ENCODE measurements at places on chromosomes 16 and 17. TPM values are rescaled to one million over a fixed set of nuclear protein-coding genes. Genes with fewer than 3 reads are reported as not detected.

DNA sequence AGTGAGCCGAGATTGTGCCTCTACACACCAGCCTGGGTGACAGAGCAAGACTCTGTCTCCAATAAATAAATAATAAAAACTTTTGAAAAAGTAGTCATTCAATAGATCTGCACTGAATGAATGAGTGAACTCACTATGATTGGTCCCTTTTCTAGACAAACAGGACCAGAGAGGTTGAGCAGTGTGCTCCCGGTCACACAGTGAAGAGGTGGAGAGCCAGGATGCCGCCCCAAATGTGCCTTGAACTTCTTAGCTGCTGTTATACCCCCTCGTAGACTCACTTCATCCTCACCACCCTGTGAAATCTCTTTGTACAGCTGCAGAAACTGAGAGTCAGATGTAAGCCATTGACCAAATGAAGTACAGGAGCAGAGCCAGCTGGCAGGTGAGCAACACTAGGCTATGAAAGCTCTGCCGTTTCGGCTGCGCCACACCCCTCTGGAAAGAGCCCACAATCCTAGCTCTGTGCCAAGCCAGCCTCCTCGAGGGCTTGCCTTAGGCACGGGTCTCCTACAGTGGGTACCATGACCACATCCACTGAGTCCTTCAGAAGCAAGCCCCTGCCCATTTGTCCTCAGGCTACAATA lies 7.8 kb upstream of the KIAA0513 start:
- no peak for DNase-seq

- no peak for DNase-seq
These were observed 193.2 kb upstream of the TNRC6C start for GRCh38 chr17:77765292-77765691.

GRCh38 chr17:48045316-48046001 lies 2.7 kb upstream of the NFE2L1 start:
- no peak for DNase-seq

DNA sequence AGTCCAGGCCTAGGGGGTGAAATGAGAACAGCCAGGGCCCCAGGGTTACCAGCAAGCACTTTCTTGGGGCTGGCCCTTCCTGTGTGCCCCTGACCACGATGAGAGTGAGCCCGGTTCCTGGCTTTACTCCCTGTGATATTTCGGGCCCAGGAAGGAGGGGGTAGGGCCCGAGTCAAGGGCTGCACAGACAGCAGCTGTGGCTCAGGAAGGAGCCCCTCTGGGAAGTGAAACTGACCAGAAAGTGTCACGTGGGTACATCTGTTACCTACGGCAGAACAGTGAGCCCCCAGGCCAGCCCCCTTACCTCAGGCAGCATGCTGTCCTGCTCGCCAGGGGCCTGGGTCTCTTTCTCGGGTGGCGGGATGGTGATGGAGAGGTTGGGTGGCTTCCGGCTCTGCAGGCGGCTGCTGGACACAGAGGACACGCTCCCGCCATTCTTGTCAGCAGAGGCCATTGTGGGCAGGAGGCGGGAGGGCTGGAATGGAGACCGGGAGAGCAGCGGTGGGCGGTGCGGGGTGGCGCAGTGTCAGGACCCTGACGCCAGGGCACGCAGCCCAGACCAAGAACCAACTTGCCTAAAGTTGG lies 13.8 kb downstream of the AANAT start:
- DNase-seq: no peak

- no peak for DNase-seq
These were observed 12.1 kb upstream of the RCVRN start for GRCh38 chr17:9917131-9917530.

- no peak for DNase-seq
These were observed 35.1 kb downstream of the SLC6A2 start for GRCh38 chr16:55690841-55691240.

GRCh38 chr17:44598932-44599297 lies 41.6 kb downstream of the FZD2 start:
- DNase-seq: no peak

- no peak for DNase-seq
These were observed 23.4 kb downstream of the LPCAT2 start for GRCh38 chr16:55532227-55532626.

DNA sequence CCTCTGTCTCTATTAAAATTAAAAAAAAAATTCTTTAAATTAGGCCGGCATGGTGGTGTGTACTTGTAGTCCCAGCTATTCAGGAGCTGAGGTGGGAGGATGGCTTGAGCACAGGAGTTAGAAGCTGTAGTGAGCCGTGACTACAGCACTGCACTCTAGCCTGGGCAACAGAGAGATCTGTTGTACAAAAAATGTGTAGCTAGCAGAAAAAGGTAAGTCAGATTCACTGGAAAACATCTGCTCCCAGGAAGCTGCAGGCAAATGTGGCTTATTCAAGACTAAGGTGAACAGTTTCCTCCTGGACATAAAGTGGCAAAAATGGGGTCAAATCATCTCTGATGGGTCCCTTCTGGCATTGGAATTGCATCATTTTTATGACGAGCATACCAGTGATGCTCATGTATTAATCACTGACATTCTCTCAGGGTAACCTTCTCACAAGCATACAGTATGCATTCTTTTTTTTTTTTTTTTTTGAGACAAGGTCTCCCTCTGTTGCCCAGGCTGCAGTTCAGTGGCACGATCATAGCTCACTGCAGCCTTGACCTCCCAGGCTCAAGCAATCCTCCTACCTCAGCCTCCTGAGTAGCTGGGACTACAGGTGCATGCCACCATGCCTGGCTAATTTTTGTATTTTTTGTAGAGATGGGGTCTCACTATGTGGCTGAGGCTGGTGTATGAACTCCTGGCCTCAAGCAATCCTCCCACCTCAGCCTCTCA lies 48.7 kb downstream of the CPPED1 start:
- no peak for DNase-seq

GRCh38 chr16:47129755-47130435 lies 13.8 kb downstream of the NETO2 start:
- no peak for DNase-seq

- no peak for DNase-seq
These were observed 19.9 kb downstream of the COTL1 start for GRCh38 chr16:84597931-84598351.

DNA sequence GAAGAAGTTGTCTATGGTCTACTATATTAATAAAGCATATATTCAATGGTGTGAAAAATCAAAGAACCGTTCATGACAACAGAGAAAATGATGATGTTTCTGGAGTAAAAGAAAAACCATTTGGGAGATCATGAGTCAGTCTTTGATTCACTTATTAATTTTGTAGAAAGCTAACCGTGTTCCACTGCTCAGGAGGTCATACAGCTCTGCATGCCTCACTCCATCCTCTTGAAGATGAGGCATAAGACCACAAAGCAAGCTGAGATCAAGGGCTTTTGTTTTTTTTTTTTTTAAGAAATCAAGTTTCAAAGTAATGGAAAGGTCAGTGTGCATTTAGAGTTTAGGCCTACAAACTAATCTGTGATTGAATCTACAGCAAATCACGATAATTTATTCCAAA lies 206.4 kb downstream of the CEP112 start:
- DNase-seq: no peak

DNA sequence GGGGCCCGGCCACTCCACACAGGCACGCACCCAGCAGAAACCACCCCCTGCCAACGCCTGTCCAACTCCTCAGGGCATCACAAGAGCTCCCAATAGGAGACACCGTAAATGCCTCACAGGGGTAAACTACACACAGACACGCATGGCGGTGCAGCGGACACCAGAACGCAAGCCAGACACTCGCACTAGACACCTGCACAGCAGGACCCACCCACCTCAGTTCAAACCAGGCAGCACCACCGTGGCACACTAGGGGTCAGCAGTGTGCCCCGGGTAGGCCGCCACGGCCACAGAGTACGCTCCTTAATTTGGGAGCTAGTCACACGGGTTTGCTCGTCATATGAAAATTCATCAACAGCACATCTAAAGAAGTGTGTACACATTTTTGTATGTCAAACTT lies 3.4 kb downstream of the SLC38A10 start:
- no peak for DNase-seq

- no peak for DNase-seq
These were observed 13.0 kb downstream of the CDH13 start for GRCh38 chr16:82639666-82640336.

DNA sequence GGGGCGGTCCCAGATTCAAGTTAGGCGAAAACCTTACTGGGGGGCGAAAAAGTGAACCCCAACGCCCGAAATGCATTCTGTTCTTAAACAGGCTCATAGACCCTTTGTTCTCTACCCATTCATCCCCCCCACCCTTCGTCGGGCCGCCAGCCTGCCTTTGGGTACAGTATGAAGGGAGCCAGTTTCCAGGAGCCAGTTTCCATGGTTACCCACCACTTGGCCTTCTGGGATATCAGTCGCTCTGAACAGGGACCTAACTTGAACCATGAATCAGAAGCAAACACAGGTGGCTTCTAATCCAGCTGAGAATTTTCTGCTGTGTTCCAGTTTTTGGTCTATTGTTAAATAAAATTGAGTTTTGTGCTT lies 532 bp downstream of the DHX40 start:
- no peak for DNase-seq

DNA sequence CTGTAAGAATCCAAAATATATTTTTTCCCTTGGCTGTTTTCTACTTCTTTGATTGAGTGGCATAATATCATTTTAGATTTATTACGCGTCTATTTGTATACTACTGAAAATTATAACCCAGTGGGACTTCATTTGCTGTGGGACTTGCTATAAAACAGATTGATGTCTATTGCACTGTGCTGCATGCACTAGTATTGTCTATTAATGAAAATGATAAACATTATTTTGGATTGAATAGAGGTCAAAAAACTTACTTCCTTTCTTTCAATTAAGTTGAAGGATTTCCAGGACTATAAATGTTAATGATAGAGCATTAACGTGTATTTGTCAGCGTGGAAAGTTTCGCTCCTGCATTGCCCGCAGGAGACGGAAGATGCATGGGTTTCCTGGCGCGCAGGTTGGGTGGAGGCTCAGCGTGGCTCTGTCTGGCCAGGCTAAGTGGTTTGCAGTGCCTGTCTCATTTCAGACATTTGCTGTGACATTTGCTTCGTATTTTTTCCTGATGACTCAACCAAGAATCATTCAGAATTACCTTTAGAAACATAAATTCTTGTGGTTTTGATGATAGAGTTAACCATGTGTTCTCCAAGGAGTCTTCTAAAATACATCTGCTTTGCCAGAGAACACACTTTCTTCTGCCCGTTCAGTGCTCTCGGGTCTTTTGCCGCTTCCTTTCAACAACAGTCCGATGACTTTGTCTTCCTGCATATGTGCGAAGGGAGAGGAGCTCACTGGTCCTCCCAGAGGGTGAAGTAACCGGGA lies 216.7 kb downstream of the RPTOR start:
- DNase-seq: no peak

The SEPTIN12 gene
- not detected for total RNA-seq

The NQO1 gene
- 54.5 TPM for total RNA-seq

Data from esophagus muscularis mucosa (tissue), 4 donors.